ENCODE measurements at places on chromosomes 6 and 20. TPM values are rescaled to one million over a fixed set of nuclear protein-coding genes. Genes with fewer than 3 reads are reported as not detected.

GRCh38 chr20:56826705-56827665 is 197.9 kb downstream of the TFAP2C start:
- no peak for DNase-seq
- no peaks in the 10 kb centered on the region for H3K27me3 ChIP-seq
- H3K27ac ChIP-seq = no peak overlapping the region
- no peak overlapping the region for H3K4me3 ChIP-seq
- no peaks in the 10 kb centered on the region for H3K4me1 ChIP-seq

GRCh38 chr6:621931-622330 is 35.0 kb downstream of the HUS1B start:
- DNase-seq = no peak
- peaks cover 6% of the 10 kb centered on the region for H3K36me3 ChIP-seq
- H3K4me1 ChIP-seq = no peaks in the 10 kb centered on the region

DNA sequence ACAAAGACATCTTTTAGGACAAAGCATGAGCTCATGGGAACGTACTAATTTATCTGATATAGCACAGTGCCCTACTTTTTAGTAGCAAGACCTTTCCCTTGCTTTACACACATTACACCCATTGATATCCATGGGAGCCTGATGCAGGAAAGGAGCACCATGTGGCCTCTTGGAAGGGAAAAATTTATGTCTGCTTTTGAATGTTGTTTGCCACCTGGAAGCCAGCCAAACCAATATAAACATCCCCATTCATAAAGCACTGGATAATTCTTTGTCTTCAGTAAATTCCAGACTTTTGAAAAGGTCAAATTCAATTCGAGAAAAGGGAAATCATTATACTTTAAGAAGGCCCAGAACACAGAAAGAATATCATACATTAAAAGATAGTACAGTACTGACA is 152.3 kb upstream of the BEND6 start:
- no peaks in the 10 kb centered on the region for H3K36me3 ChIP-seq
- H3K27me3 ChIP-seq = no peaks in the 10 kb centered on the region
- no peak overlapping the region for H3K27ac ChIP-seq
- H3K4me3 ChIP-seq = no peak overlapping the region
- no peak for DNase-seq

DNA sequence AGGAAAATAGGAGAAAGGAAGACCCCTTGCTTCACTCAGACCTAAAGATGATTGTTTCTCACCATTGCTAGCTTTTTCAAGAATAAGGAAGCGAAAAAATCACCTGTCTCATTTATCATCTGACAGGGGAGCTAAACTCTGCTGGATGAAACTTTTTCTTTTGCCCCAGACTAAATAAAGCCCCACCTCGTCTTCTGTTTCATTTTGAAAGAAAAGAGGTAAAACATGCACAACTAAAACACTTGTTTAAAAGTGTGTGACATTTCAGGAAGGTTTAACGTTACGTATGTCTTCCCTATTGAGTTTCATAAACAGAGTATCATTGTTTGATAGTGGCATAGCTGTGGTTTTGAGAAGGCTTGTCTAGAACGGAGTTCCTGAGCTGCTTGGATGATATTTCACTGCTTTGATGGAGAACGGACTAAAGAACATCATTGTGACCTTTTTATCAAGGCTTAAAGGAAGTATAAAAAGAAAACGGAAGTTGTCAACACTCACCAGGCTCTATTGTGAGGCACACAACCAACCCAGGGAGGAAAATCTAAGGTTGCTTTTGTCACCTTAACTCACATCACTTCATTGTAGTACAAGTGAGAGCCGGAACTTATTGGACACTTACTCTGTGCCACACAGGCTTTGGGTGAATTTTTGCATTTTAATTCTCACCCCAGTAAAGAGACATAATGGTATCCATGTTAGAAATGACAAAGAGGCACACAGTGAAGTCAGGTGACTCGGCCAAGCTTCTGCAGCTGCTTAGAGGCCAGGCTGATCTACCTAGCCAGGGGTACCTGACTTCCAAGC is 29.5 kb downstream of the TSHZ2 start:
- H3K27me3 ChIP-seq = no peaks in the 10 kb centered on the region
- no peak overlapping the region for H3K4me3 ChIP-seq
- H3K36me3 ChIP-seq = no peaks in the 10 kb centered on the region
- H3K27ac ChIP-seq = no peak overlapping the region
- H3K4me1 ChIP-seq = no peaks in the 10 kb centered on the region

- H3K4me1 ChIP-seq = peaks cover 25% of the 10 kb centered on the region
- H3K27ac ChIP-seq = no peak overlapping the region
- no peaks in the 10 kb centered on the region for H3K36me3 ChIP-seq
- no peak for DNase-seq
- no peaks in the 10 kb centered on the region for H3K27me3 ChIP-seq
These were observed 29.7 kb downstream of the FYN start for GRCh38 chr6:111843347-111844147.

DNA sequence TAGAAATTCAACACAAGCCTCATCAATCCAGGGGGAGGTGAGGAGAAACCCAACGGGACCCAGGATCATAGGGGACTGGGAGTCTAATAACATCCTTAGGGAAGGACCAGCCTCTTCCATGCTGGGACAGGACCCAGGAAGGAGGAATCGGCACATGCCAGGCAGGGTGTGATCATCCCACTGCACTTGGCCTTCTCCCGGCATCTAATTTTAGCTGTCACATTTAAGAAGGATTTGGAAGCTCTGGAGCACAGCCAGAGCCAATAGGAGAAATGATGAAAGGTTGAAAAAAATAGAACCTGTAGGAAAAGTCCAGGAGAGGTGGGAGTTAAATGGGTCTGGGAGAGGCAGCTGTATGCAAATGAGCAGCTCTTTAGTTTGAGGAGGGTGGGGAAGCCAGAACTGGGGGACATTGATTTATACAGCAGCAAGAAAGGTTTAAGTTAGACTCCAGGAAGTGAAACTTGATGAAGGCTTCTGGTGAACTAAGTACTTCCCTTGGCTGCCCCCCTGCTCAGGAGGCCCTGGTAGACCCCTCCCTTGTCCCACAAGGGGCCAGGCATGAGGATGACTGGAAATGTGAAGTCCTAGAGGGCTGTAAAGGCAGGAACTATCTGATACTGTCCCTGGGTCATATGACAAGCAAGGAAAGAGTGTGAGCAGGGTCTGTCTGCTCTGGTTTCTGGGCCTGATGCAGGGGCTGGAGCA is 260.3 kb downstream of the LRFN2 start:
- H3K36me3 ChIP-seq = no peaks in the 10 kb centered on the region
- peaks cover 12% of the 10 kb centered on the region for H3K4me1 ChIP-seq
- H3K4me3 ChIP-seq = no peak overlapping the region
- no peak for DNase-seq
- no peak overlapping the region for H3K27ac ChIP-seq
- H3K27me3 ChIP-seq = no peaks in the 10 kb centered on the region

OR12D2 gene
- not detected for total RNA-seq
